ENCODE measurements at places on chromosomes 12 and 14.

- no peak overlapping the region for H3K4me3 ChIP-seq
- H3K4me1 ChIP-seq: no peaks in the 10 kb centered on the region
- no peak overlapping the region for H3K27ac ChIP-seq
- no peak for DNase-seq
- H3K36me3 ChIP-seq: no peaks in the 10 kb centered on the region
- H3K27me3 ChIP-seq: no peaks in the 10 kb centered on the region
These were observed 106.3 kb upstream of the VRK1 start for GRCh38 chr14:96690713-96691383.

- H3K4me3 ChIP-seq: no peak overlapping the region
- H3K27ac ChIP-seq: no peak overlapping the region
- peaks cover 11% of the 10 kb centered on the region for H3K4me1 ChIP-seq
These were observed 226.8 kb downstream of the ZFP36L1 start for GRCh38 chr14:68566075-68566474.

GRCh38 chr12:113090740-113091139, 34.2 kb downstream of the DTX1 start:
- DNase-seq: no peak
- no peak overlapping the region for H3K4me3 ChIP-seq
- no peak overlapping the region for H3K27ac ChIP-seq
- no peaks in the 10 kb centered on the region for H3K36me3 ChIP-seq
- peaks cover 14% of the 10 kb centered on the region for H3K27me3 ChIP-seq

DNA sequence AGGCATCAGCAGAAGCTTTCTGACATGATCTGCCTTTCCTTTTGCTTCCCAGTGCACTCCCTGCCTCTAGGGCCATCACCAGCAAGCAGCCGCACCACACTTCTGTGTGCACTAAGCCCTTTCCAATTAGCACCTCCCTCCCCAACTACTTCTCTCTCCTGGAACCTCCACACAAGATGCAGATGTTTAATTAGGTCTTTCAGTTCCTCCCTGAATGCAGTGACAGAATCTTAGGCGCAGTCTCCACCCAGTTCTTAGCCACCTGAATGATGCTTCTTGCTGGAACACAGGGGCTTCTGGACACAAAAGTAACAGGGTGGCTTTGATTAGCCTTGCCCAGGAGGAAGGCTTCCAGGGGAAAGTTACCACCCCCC, 32.9 kb downstream of the NIN start:
- no peak overlapping the region for H3K4me3 ChIP-seq
- H3K27ac ChIP-seq: no peak overlapping the region
- no peak for DNase-seq
- no peaks in the 10 kb centered on the region for H3K36me3 ChIP-seq

- H3K4me1 ChIP-seq: no peaks in the 10 kb centered on the region
- H3K36me3 ChIP-seq: no peaks in the 10 kb centered on the region
- H3K27me3 ChIP-seq: no peaks in the 10 kb centered on the region
- no peak for DNase-seq
- no peak overlapping the region for H3K27ac ChIP-seq
- no peak overlapping the region for H3K4me3 ChIP-seq
These were observed 398.4 kb upstream of the NOVA1 start for GRCh38 chr14:26996246-26996645.

DNA sequence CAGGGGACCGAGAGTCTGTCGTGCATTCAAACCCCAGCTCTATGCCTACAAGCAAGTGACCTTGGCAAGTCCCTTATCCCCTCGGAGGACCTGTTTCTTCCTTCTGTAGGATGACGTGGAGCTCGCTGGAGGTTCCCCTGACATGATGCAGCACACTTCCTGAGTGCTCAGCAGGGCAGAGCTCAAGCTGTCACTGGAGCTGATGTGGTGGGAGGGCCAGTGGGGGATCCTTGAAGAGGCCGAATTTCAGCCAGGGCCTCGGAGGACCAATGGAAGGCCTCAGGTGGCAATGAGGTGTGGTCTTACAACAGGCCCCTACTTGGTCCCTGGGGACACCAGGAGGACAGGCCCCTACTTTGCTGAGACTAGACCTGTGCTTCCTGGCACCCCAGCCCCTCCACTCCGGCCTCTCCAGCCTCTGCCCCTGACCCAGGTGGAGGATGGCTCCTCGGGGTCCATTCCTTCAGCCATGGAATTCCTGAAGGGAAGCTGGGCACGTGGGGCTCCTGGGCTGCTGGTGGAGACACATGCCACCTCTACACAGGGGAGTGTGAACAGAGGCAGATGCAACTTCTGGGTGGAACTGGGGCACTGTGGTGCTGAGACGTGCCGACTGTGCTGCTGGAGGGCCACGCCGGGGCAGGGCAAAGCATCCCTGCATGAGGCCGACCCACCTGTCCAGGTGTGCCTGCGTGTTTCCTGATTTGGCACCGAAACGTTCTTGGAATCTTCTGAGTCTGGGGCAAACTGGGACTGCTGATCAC, 18.7 kb upstream of the KIF26A start:
- H3K27me3 ChIP-seq: peaks cover 17% of the 10 kb centered on the region
- no peak overlapping the region for H3K27ac ChIP-seq
- no peak for DNase-seq
- H3K4me1 ChIP-seq: no peaks in the 10 kb centered on the region

DNA sequence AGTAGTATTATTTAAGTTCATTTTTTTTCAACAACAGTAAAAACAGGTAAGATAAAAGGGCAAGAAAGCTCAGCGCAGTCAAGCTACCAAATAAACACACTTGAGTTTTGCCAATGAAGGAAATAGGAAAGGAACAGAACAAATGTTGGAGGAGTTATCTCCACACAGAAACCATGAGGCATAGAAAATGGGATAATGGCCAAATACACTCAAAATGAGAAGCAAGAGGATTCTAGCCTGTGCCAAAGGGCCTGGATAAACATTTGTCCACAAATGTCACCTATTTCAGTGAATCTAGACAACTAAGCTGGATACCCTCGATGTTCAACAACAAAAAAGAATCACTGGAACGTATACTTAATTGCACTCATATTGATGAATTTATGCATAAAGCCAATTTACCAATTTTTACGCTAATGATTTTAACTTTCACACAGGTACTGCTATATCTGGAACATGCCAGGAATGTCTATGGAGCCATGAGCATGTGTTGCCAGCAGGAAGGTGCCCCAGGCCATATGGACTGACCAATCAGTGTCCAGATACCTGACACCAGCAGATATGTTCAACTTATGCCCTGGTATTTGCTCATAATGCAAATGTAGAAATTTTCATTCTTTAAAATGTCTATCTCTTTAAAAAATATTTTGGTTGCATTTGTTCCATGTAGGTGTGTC, 21.1 kb downstream of the ST8SIA1 start:
- DNase-seq: no peak
- H3K27ac ChIP-seq: no peak overlapping the region
- no peak overlapping the region for H3K4me3 ChIP-seq
- no peaks in the 10 kb centered on the region for H3K4me1 ChIP-seq

DNA sequence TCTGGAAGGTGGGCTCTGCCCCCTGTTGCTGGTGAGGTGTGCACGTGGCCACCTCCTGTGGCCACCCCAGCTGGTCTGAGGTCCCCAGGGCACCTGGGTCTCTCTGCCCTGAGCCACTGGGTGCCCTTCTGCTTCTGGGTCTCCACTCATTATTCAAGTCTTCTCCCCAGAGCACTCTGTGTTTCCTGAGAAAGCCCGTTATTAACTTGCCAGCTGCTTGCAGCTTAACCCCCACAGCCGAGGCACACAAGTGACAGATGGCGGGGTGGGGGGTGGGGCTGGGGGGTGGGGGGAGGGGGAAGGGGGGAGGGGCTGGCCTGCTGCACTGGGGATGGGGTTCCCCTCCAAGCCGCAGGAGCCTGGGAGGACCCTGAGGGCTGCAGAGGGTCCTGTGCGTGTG, 40.5 kb downstream of the FBRSL1 start:
- H3K4me1 ChIP-seq: no peaks in the 10 kb centered on the region
- peaks cover 2% of the 10 kb centered on the region for H3K36me3 ChIP-seq
- no peak overlapping the region for H3K27ac ChIP-seq
- no peaks in the 10 kb centered on the region for H3K27me3 ChIP-seq
- H3K4me3 ChIP-seq: no peak overlapping the region

DNA sequence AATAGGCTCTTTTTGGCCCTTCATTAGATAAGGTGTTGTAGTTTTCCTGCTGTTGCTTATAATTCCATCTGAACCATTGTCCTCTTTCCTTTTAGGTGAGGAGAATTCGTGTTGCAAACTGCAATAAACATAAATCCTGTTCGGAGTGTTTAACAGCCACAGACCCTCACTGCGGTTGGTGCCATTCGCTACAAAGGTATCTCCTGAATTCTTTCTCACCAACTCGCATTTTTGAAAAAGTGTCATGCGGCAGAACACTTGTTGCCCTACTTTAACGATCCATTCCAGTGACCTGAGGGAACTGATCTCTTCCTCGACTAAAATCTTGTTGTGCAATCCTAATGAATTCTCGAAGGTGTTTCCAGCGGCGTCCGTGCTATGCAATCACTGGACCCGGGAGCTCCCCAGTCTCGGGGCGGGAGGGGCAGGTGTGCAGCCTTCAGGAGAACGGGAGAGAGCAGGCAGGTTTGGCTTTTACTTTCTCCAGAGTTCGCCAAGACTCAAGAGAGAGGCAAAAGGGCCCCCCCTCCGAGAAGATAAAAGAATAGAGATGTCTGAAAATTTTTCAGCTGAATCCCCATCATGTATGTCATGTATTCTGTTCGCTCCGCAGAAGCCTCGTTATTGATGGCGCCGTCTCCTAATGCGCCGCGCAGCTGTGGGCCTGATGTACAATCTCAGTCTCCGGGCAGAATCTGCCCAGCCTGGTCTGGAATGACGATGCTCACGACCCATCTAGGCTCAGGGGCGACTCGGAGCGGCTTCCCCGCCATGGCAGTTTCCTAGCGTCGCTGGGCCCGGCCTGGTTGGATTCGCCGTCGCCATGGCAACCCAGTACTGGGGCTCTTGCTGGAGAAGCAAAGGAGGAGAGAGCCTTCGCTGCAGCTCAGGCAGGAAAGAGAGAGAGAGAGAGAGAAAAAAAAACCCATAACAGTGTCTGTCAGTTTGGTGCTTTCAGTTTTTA, 38.2 kb downstream of the PLXNC1 start:
- peak; percentile 61 for DNase-seq
- H3K4me3 ChIP-seq: peak overlapping the region; percentile 4
- H3K4me1 ChIP-seq: 0 out of 2 replicates have a peak, but pooled peaks cover 2% of the 10 kb centered on the region
- H3K27ac ChIP-seq: no peak overlapping the region
- H3K36me3 ChIP-seq: no peaks in the 10 kb centered on the region

GRCh38 chr14:63432228-63432627, 110.9 kb downstream of the PPP2R5E start:
- H3K27me3 ChIP-seq: no peaks in the 10 kb centered on the region
- no peaks in the 10 kb centered on the region for H3K36me3 ChIP-seq
- H3K4me3 ChIP-seq: no peak overlapping the region
- no peak for DNase-seq

DNA sequence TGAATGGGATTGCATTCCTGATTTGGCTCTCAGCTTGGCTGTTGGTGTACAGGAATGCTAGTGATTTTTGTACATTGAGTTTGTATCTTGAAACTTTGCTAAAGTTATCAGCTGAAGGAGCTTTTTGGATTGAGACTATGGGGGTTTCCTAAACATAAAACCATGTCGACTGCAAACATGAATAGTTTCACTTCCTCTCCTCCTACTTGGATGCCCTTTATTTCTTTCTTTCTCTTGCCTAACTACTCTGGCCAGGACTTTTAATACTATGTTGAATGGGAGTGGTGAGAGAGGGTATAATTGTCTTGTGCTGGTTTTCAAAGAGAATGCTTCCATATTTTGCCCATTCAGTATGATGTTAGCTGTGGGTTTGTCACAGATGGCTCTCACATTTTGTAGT, 141.5 kb downstream of the CEP83 start:
- H3K27me3 ChIP-seq: no peaks in the 10 kb centered on the region
- H3K27ac ChIP-seq: no peak overlapping the region
- peaks cover 2% of the 10 kb centered on the region for H3K36me3 ChIP-seq
- no peak for DNase-seq

GRCh38 chr14:30389134-30389876, 169.7 kb upstream of the G2E3 start:
- no peaks in the 10 kb centered on the region for H3K4me1 ChIP-seq
- DNase-seq: no peak
- H3K36me3 ChIP-seq: no peaks in the 10 kb centered on the region

DNA sequence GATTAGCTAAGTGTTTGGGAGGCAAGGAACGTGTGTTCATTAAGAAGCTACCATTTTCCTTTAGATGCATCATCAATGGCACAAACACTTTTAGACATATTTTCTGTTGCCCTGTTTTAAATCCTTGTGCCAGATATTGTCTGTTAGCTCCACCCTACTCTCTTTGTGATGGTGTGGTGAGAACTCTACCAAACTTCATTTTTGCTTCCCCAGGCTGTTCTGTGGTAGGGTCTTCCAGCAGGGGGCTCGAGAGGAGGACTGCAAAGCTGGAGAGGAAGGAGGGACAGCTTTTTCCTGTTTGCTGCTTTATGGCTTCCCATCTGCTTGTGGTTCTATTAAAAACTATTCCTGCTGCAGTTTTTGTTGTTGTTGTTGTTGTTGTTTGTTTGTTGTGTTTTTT, 23.8 kb upstream of the STRAP start:
- H3K4me1 ChIP-seq: peaks cover 9% of the 10 kb centered on the region
- DNase-seq: no peak
- H3K36me3 ChIP-seq: no peaks in the 10 kb centered on the region
- H3K27me3 ChIP-seq: no peaks in the 10 kb centered on the region
- H3K27ac ChIP-seq: no peak overlapping the region
- no peak overlapping the region for H3K4me3 ChIP-seq

DNA sequence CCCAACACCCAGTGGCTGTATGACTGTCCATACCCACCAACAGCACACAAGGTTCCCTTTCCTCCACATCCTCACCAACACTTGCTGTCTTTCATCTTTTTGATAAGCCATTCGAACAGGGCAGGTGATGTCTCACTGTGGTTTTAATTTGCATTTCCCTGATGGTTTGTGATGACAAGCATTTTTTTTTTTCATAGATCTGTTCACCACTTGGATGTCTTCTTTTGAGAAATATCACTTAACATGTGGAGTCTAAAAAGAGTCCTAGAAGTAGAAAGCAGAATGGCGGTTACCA, 198.1 kb upstream of the DIO3 start:
- DNase-seq: no peak
- no peaks in the 10 kb centered on the region for H3K36me3 ChIP-seq
- H3K4me3 ChIP-seq: no peak overlapping the region
- peaks cover 13% of the 10 kb centered on the region for H3K27me3 ChIP-seq

DNA sequence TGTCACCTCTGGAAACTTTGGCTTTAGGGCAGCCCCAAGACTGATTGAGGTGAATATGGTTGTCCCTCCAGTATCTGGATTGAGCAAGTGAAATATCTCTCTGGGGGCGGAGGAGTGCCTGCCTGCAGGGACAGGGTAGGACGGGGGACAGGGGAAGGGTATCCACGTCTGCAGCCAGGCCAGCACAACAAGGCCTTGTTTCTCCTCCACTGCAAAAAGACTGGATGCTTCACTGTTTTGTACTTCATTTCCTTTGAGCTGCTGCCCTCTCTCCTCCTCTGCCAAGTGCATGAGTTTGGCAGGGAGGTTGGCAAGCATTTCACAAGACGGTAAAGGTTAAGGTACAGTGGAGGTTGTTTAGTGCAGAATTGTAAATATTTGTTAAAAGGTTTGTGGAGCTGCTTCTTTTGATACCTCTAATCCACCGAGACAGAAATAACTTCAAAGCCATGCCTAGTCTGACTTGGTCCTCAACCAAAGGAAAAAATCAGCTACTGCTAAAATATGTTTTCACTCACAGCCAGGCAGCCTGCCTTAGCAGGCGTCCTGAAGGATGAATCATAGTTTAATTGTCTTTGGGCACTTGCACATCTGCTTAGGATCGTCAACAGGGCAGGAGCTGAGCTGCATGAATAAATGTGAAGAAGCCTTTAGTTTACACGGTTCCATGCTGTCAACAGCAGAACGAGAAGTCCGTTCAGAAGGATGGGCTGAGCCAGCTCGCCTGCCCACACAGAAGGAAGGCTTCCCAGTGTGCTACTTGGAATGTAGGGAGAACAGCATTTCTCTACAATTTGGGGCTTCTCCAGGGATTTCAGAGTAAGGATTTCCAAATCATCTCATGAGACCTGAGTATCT, 269.7 kb downstream of the TTC6 start:
- H3K27ac ChIP-seq: no peak overlapping the region
- no peak overlapping the region for H3K4me3 ChIP-seq
- no peaks in the 10 kb centered on the region for H3K4me1 ChIP-seq
- peak; percentile 7 for DNase-seq
